ENCODE measurements at places on chromosomes 2 and 18. TPM values are rescaled to one million over a fixed set of nuclear protein-coding genes. Genes with fewer than 3 reads are reported as not detected.

GRCh38 chr2:206798000-206798399 lies 32.6 kb downstream of the FASTKD2 start:
- peaks cover 5% of the 10 kb centered on the region for H3K36me3 ChIP-seq
- H3K4me3 ChIP-seq: no peak overlapping the region
- H3K27me3 ChIP-seq: peaks cover 3% of the 10 kb centered on the region
- no peak for DNase-seq
- peaks cover 19% of the 10 kb centered on the region for H3K4me1 ChIP-seq
- H3K27ac ChIP-seq: no peak overlapping the region

GRCh38 chr2:8509621-8510020 lies 172.2 kb upstream of the ID2 start:
- no peak overlapping the region for H3K4me3 ChIP-seq
- no peak for DNase-seq
- H3K27ac ChIP-seq: no peak overlapping the region
- peaks cover 4% of the 10 kb centered on the region for H3K36me3 ChIP-seq
- H3K4me1 ChIP-seq: peaks cover 5% of the 10 kb centered on the region

DNA sequence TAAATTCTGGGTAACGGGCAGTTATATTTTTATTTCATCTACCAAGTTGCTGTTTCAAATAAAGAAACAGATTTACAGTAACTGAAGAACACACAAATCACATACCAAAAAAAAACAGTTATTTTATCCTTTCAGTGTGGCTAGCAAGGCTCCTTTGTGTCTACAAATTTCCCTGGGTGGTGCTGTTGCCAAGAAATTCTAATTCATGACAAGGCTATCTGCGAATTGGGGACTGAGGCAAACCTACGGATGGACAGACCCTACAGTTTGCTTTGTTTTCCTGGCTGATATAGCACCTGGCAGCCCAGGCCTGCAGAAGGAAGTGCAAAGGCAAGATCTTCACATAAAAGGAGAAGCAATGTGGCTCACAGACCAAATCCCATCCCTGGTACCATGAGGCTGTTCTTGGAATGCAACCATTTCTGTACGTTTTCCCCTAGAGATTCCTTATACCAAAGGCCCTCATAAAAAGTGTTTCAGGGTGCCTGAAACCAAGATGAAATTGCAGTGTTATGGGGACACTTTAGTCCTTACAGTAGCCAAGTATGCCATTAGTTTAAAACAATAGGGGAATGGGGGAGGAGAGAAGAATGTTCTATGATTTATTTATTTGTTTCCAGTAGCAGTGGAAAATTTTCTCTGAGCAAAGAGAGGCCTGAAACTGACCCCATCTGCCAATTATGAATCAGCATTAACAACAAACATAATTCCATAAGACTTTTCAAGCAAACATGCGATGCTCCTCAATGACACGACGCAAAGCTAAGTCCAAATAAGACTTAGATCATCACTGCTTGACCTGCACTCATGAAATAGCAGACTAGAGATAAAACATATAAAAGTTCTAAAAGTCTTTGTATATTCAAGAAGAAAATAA lies 4.3 kb downstream of the KLF7 start:
- DNase-seq: no peak
- H3K27me3 ChIP-seq: no peaks in the 10 kb centered on the region
- H3K36me3 ChIP-seq: no peaks in the 10 kb centered on the region

DNA sequence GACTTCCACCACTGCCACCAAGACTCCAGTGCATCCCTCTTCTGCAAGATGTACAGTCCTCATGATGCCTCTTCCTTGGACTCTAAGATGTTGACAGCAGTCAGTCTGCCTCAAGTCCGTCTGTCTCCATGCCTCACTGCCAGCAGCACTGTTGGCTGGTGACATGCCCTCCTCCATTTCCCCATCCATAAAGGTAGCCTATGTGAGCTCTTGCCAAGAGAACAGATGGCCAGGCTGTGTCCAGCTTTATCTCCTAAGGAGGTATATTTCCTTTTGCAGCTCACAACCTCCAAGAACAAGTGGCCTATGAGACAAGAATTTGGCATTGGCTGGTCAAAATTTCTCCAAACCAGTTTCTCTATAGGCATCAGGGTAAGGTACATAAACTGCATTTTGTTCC lies 149.3 kb upstream of the HNRNPA3 start:
- H3K4me1 ChIP-seq: no peaks in the 10 kb centered on the region
- H3K36me3 ChIP-seq: no peaks in the 10 kb centered on the region
- H3K27me3 ChIP-seq: peaks cover 6% of the 10 kb centered on the region
- no peak overlapping the region for H3K4me3 ChIP-seq
- no peak for DNase-seq
- H3K27ac ChIP-seq: no peak overlapping the region

- peaks cover 29% of the 10 kb centered on the region for H3K4me1 ChIP-seq
- H3K27me3 ChIP-seq: no peaks in the 10 kb centered on the region
- no peak overlapping the region for H3K27ac ChIP-seq
- no peak overlapping the region for H3K4me3 ChIP-seq
These were observed 39.1 kb downstream of the FRZB start for GRCh38 chr2:182827182-182827879.

DNA sequence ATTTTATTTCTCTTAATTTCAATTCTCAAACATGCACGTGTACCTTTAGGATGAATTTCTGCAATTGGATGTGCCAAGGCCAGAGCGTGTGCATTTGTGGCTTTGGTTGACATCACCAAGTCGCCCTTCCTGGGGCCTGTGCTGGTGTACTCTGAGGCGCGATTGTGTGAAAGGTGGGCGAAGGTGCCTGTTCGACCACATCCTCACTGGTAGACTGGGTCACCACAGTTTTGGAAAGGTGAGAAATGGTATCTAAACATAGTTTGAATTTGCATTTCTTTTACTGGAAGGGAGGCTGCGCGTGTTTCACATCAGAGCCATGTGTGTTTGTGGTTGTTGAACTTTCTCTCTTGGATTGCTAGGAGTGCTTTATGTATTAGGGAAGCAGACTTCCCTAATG lies 89.8 kb downstream of the LDLRAD4 start:
- no peaks in the 10 kb centered on the region for H3K27me3 ChIP-seq
- H3K4me1 ChIP-seq: peaks cover 6% of the 10 kb centered on the region
- H3K4me3 ChIP-seq: no peak overlapping the region
- H3K27ac ChIP-seq: no peak overlapping the region
- DNase-seq: no peak

GRCh38 chr2:127107622-127107999 lies 657 bp upstream of the BIN1 start:
- H3K36me3 ChIP-seq: no peaks in the 10 kb centered on the region
- peak overlapping the region; percentile 93 for H3K4me3 ChIP-seq
- peaks cover 4% of the 10 kb centered on the region for H3K27me3 ChIP-seq
- H3K4me1 ChIP-seq: peaks cover 20% of the 10 kb centered on the region

GRCh38 chr2:7279421-7279949 lies 362.3 kb downstream of the RNF144A start:
- H3K36me3 ChIP-seq: no peaks in the 10 kb centered on the region
- H3K27ac ChIP-seq: no peak overlapping the region
- peaks cover 18% of the 10 kb centered on the region for H3K4me1 ChIP-seq
- H3K4me3 ChIP-seq: no peak overlapping the region
- H3K27me3 ChIP-seq: no peaks in the 10 kb centered on the region

GRCh38 chr2:230268606-230269243 lies 43.2 kb downstream of the SP140 start:
- no peak for DNase-seq
- peaks cover 8% of the 10 kb centered on the region for H3K4me1 ChIP-seq
- H3K27ac ChIP-seq: no peak overlapping the region
- no peaks in the 10 kb centered on the region for H3K36me3 ChIP-seq

DNA sequence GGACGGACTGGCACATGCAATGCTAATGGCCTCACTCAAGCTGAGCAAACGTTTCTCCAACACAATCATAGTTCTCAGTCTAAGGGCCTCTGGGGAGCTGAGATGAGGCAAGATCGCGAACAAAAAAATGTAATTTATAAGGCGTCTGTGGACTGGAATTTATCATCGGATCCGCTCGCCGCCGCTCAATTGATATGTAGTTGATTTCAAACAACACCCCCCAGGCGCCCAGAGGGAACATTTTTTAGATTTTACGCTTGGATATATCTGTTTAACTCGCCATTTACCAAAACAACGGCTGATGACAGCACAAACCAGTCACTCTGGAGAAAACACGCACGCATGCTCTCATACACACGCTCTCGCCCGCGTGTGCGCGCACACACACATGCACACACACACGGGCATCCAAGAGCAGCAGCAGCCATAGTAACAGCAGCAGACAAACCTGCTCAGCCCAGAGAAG lies 335.8 kb downstream of the SMAD2 start:
- peaks cover 56% of the 10 kb centered on the region for H3K27me3 ChIP-seq
- H3K4me3 ChIP-seq: no peak overlapping the region
- no peaks in the 10 kb centered on the region for H3K36me3 ChIP-seq

- peaks cover 4% of the 10 kb centered on the region for H3K4me1 ChIP-seq
- no peak overlapping the region for H3K4me3 ChIP-seq
- H3K27ac ChIP-seq: no peak overlapping the region
- peaks cover 4% of the 10 kb centered on the region for H3K27me3 ChIP-seq
These were observed 23.9 kb upstream of the EPAS1 start for GRCh38 chr2:46273225-46273863.

DNA sequence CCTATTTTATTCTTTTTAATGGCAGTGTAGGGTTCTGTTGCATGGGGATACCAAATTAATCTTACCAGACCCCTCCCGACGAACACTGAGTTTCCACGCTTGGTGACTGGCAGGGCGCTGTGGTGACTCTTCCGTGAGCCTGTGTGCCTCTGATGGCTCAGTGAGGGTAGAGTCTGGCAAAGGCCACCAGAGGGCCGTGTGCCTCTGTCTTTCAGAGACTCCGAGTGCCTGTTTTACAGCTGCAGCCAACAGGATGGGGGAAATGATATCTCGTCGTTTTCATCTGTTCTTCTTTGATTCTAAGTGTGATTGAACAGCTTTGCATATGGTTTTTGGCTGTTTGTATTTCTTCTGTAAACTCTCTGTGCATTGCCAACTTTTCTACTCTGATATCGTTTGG lies 99.8 kb downstream of the ZNF236 start:
- H3K36me3 ChIP-seq: peaks cover 20% of the 10 kb centered on the region
- H3K4me1 ChIP-seq: peaks cover 6% of the 10 kb centered on the region
- H3K27me3 ChIP-seq: no peaks in the 10 kb centered on the region
- peak overlapping the region; percentile 24 for H3K27ac ChIP-seq

GRCh38 chr18:28802546-28802945 lies 625.6 kb upstream of the CDH2 start:
- H3K36me3 ChIP-seq: no peaks in the 10 kb centered on the region
- no peak overlapping the region for H3K27ac ChIP-seq
- peaks cover 6% of the 10 kb centered on the region for H3K4me1 ChIP-seq
- no peak for DNase-seq

DNA sequence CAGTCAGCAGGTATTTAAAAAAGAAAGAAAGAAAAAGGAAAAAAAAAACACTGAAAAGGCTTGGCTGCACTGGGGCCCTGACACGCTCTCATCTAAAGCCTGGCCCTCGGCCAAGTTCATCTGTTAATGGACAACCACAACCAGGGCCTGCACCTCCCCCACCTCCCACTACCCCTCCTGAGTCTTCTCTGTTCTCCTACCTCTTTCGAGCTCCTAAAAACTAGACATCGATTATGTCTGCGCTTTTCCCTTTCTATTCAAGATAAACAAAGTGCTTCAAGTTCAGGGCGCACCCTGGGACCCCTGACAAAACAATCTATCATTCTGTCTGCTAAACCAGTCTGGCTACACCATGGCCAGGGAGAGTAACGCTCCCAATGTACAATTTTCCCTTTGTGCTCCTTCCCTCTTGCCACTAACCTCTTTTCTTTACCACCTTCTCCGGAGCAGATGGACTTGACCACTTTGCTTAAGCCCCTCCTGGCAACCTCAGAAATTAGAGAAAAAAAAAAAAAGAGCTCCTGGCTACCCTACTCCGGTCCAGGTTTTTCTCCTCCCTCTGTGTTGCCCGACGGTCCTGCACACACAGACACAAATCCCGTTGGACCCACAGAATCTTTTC lies 22.7 kb downstream of the BCL11A start:
- DNase-seq: no peak
- H3K27me3 ChIP-seq: peaks cover 85% of the 10 kb centered on the region
- H3K4me3 ChIP-seq: no peak overlapping the region
- peaks cover 28% of the 10 kb centered on the region for H3K4me1 ChIP-seq

DNA sequence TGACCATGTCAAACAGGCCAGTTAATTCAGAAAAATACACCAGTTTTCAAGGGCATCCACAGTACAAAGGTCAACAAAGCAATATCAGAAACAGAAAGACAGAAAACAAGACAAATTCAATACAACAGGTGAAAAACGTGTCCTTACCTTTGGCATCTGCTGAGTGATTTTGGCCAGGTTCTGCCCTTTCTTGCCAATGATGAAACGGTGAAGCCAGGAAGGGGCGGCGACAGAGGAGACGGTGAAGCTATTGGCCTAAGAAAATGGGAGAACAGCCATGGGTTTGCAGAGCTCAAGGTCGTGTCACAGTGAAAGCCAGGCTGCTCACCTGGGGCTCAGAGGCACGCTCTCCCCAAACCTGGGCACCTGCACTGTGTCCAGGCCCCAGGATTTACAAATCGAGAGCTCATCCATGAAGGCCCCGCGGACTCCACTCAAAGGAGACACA lies 60.5 kb downstream of the HDLBP start:
- DNase-seq: no peak
- no peaks in the 10 kb centered on the region for H3K4me1 ChIP-seq
- peaks cover 14% of the 10 kb centered on the region for H3K36me3 ChIP-seq

DNA sequence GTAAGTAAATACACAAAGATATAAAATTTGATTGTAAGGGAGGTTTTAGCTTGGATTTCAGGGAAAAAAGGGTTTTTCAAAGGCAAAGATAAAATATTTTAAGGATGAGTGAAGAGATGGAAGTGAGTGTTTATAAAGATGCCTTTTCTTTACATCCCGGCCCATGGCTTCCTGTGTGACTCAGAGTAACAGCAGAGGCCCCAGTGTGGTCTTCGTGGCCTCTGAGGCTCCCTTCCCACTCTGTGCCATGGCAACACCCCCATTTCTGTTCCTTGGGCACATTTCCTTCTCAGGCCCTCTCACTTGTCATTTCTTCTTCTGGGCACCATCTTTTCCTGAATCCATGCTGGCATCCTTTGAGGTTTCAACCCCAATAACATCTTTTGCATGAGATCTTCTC lies 92.6 kb upstream of the TMEM18 start:
- no peak for DNase-seq
- H3K27me3 ChIP-seq: no peaks in the 10 kb centered on the region
- H3K36me3 ChIP-seq: no peaks in the 10 kb centered on the region
- peaks cover 24% of the 10 kb centered on the region for H3K4me1 ChIP-seq
- no peak overlapping the region for H3K4me3 ChIP-seq

The SCN7A gene
- 0.39 TPM for total RNA-seq

The NDUFS1 gene
- total RNA-seq: 89.2 TPM

The VIL1 gene
- total RNA-seq: not detected

The AGXT gene
- total RNA-seq: not detected

The SLC9A4 gene
- not detected for total RNA-seq

The ABCG5 gene
- total RNA-seq: not detected

The TIMM21 gene
- 43.8 TPM for total RNA-seq
